Suppressor macrophage treated with lipopolysaccharide for 4 hours (primary cell): ENCODE measurements at places on chromosomes 6 and 20.

DNA sequence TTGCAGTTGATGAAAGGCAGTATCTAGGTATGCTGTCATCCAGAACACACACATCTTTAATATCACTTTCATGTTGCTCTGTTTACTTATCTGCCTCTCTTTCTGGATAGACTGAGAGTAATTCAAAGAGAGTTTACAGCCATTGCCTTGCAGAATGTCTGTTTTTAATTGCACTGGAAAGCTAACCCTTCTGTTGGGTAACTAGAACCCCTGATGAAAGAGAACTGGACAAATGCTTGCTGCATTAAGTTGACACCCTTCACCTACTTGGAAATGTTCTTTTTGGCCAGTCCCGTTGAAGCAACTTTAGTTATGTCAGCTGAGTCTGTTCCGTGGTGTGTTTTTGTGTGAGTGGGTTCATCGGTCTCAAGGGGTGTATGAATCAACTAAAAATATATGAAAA, 383.8 kb upstream of the CITED2 start:
- no peak for DNase-seq

DNA sequence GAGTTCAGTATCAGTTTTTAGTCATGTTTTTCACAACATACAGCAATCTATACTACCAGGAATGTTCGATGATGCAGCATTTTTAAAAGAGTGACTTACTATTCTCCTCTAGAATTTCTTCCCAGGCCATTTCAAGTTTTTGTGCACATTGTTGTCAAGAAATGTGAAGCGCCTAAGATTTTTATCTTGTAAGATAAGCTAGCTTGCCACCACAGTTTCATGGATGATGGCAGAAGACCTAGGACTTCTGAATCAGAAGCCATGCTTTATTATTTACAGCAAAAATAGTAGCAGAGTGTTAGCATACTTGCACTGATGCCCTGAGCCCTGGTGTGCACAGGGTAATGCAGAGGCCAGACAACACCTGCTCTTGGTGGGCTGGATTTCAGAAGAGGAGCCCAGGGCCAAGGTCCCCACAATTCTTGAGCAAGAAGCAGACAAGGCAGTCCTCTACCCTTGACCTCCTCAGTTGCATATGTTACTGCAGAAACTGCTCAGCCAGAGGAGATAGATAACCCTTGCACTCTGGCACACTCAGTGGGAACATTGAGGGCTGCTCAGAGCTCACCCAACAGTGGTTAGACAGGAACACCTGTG, 99.2 kb downstream of the QKI start:
- DNase-seq: no peak

- no peak for DNase-seq
Observed at GRCh38 chr6:15574486-15574885, 88.3 kb downstream of the DTNBP1 start.

DNA sequence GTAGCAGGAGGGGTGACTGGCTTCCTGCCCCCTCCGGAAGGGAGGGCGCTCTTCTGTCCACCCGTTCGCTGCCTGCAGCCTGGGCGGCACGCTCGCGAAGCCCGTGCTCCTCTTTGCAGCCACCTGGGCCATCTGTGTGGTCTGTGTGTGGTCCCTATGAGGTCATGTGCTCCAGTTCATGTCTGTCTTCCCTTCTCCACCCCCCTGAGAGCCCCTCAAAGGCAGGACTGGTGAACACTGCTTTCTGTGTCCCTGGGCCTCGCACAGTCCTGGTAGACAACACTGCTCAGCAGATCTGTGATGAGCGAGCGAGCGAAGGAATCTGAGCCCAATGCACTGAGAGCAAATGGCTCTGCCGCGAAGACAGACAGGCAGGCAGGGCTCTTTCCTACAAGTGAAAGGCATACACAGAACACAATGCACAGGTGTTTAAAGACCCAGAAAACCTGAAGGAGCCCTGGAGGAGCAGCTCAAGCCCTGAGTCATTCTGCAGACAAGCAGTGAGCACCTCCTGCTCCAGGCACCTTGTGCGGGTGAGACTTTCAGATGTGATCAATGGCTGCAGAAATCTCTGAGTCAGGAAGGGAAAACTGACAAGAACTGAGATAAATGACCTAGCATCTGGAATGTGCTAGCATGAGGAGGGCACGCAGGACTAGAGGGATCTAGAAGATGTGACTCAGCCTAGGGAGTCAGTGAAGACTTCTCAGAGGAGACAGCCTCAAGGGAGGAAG, 27.1 kb downstream of the PPP1R3G start:
- DNase-seq: no peak
